BJ (cell line): ENCODE measurements at places on chromosomes 11 and 22. TPM values are rescaled to one million over a fixed set of nuclear protein-coding genes. Genes with fewer than 3 reads are reported as not detected.

Gene PLAAT4
- polyA plus RNA-seq = 6.6 and 7.1 TPM in 2 replicates

Gene MUC6
- not detected in 2 replicates for polyA plus RNA-seq

Gene SYT9
- polyA plus RNA-seq = not detected in 2 replicates

Gene PYGM
- 0.10 TPM in 2 replicates for polyA plus RNA-seq

Gene C11orf97
- polyA plus RNA-seq = not detected in 2 replicates

Gene TMPRSS13
- not detected in 2 replicates for polyA plus RNA-seq

Gene KCNK4
- polyA plus RNA-seq = 0.05 TPM in 1 of 2 replicates, not detected in the other

Gene CHEK1
- polyA plus RNA-seq = 11.4 and 25.2 TPM in 2 replicates

Gene CCDC85B
- 23.7 and 33.4 TPM in 2 replicates for polyA plus RNA-seq

Gene TCN1
- polyA plus RNA-seq = not detected in 2 replicates

DNA sequence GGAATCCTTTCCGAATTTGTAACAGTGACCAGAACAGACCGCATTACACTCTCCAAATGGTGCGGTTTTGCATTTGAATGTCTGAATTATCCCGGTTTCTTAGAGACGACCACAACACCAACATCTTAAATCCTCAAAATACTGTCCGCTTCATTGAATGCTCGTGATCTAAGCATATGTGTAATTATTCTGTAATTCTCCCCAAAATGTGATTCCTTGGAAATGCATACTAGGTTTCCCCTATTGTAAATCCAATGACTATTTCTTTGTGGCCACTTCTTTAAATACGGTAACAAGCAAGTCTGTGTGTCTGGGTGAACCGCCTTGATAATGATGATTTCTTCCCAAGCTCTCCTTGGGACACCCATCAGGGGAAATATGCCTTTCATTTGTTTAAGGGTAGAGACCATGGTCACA is 87.3 kb upstream of the DBX1 start:
- no peak for DNase-seq

DNA sequence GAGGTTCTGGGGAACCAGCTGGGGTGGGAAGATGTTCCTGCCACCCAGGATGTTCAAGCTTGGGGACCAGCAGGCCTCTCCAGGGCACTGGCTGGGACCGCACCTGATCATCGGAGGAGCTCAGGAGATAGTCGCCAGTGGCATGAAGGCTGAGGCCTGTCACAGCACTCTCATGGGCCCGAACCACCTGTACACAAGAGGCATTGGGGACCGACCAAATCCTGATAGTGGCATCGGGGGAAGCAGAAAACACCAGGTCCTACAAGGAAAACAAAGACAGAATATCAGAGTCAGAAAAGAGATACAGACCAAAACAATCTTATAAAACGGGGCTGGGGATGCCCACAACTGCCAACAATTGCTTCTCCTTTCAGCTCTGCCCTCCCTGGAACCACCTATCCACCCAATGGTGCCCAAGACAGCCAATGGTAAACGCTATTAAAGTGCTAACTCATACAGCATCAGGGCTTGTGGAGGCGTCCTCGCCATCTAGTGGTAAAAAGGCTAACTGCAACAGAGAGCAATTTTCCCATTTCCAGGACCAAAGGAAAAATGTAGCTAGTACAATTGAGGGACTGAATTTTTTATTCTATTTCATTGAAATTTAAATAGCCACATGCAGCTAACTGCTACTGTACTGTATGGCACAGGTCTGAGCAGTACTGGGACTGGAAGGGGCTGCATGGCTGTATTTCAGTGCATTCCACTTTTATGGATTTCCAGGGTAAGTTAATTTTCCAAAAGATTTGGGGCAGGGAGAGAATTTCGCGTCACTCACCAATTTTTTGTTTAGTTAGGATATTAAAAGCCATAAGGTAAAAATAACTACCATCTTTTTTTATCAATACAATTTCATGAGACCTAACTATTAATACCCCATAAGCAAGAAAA is 7.1 kb downstream of the PRPF19 start:
- DNase-seq = no peak

GRCh38 chr11:133064152-133064877 is 468.0 kb downstream of the OPCML start:
- DNase-seq = no peak

- no peak for DNase-seq
Measured at GRCh38 chr11:62137276-62137861, 13.6 kb downstream of the INCENP start.

DNA sequence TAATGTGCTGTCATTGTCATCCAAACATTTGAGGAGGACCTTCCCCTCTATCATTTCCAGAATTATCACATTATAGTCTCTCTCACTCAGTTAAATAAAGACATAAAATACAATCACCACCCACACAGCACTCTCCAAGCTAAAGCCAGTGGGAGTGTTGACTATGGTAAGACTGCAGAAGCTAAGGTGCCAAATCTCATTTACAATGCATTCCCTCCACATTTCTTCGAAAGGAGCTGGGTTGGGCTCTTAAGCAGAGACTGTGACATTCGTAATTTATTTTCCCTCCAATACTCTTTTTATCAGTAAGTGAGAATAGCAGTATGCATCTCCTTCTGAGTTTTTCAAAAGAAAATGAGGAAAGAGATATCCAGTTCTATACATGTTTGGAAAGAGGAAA is 74.2 kb downstream of the NOX4 start:
- no peak for DNase-seq

DNA sequence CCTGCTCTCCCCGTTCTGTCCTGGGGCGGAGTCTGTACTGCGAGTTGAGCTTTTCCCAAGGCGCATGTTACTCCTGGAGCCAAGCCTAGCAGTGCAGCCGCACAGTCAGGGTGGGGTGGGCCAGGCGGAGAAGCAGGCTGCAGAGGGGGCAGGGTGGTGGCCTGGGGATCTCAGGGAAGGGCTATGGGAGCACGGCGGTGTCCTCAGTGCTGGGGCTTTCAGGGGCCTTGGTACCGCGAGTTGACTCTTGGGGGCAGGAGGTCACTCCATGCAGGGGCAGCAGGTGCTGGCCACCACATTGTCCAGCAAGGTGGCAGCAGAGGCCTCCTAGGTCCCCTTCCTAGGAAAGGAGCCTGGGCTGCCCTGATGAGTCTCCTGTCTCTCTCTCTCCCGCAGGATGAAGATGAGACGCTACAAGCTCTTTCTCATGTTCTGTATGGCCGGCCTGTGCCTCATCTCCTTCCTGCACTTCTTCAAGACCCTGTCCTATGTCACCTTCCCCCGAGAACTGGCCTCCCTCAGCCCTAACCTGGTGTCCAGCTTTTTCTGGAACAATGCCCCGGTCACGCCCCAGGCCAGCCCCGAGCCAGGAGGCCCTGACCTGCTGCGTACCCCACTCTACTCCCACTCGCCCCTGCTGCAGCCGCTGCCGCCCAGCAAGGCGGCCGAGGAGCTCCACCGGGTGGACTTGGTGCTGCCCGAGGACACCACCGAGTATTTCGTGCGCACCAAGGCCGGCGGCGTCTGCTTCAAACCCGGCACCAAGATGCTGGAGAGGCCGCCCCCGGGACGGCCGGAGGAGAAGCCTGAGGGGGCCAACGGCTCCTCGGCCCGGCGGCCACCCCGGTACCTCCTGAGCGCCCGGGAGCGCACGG is 14.9 kb upstream of the MIEF1 start:
- DNase-seq = no peak

DNA sequence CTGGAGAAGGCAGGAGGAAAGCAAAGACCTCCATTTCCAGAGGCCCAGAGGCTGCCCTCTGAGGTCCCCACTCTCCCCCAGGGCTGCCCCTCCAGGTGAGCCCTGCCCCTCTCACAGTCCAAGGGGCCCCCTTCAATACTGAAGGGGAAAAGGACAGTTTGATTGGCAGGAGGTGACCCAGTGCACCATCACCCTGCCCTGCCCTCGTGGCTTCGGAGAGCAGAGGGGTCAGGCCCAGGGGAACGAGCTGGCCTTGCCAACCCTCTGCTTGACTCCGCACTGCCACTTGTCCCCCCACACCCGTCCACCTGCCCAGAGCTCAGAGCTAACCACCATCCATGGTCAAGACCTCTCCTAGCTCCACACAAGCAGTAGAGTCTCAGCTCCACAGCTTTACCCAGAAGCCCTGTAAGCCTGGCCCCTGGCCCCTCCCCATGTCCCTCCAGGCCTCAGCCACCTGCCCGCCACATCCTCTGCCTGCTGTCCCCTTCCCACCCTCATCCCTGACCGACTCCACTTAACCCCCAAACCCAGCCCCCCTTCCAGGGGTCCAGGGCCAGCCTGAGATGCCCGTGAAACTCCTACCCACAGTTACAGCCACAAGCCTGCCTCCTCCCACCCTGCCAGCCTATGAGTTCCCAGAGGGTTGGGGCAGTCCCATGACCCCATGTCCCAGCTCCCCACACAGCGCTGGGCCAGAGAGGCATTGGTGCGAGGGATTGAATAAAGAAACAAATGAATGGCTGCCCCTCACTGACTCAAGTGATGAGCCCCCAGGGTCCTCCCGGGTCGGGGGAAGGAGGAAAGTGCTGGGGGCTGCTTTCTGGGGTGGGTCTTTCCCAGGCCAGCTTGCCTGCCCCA is 10.8 kb downstream of the SLC22A12 start:
- no peak for DNase-seq

DNA sequence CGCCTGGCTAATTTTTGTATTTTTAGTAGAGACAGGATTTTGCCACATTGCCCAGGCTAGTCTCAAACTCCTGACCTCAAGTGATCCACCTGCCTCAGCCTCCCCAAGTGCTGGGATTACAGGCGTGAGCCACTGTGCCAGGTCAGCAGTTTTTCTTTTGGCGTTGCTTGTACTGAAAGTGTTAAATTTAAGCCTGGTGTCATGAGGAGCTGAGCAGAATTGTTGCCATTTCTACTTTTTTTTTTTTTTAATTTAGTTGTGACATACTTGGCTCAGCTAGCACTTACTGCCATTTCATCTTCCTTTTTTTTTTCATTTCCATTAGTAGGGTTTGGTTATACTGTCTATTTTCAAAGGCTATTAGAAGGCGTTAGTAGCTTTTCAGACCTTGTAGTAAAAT is 10.7 kb downstream of the TAB1 start:
- no peak for DNase-seq

DNA sequence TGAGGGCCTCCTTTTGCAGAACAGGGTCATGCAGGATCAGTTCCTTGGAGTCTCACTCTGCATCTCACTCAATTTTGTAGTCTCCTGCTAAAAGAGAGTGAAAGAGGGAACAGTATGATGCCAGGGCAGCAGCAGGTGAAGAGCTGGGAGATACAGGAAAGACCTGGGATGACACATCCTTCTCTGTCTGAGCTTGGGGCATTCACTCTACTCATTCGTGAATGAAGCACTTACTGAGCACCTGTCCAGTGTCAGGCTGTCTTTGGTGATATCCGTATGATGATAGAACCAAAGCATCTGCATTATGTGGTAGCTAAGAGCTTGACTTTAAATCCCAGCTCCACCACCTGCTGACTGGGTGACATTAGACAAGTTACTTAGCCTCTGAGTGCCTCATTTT is 14.4 kb downstream of the SREBF2 start:
- DNase-seq = no peak

DNA sequence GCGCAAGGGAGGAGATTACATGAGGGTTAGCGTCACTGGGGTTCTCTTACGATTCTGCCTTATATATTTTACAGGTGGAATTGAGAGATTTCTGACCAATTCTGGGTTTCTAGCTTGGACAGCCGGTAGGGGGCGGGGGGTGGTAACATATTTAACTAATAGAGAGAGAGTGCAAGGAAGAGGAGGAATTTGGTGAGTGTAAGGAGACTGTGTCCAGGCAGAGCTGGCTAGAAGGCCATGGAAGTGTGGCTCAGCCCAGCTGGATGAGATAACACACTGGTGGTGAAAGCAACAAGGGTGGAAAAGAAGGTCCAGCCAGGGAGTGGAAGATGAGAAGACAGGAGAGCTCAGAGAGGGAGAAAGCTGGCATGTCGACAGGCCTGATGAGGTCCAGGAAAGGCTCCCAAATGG is 56.5 kb downstream of the ST3GAL4 start:
- DNase-seq = no peak

DNA sequence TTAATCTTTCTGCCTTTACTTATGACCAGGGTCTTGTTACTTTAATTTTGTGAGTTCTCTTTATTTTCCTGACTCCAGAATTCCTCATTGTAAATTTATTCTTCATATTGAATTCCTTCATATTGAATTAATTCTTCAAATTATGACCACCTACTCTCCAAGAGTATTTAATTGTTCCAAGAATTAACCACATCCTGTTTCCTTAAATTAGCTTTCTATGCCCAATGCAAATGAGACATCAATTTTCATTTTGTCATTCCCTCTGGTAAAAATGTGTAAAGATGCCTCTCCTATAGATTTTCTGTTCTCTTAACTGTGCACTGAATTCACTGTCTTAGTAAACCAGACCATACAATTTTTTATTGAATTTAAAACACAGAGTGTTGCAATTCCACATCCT is 211.2 kb upstream of the GRIA4 start:
- DNase-seq = no peak

- DNase-seq = no peak
Measured at GRCh38 chr22:32378707-32379272, 21.1 kb downstream of the RFPL3 start.

DNA sequence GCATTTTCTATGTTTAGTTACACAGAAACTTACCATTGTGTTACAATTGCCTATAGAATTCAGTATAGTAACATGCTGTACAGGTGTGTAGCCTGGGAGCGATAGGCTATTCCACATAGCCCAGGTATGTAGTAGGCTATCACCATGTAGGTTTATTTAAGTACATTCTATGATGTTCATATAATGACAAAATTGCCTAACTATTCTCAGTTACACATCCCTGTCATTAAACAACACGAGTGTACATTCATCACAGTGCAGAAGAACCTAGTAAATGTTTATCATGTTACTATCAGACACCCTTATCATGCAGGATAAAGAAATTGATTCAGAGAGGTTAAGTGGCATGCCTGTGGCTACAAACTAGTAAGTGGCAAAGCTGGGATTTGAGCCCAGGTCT is 28.4 kb upstream of the BMAL1 start:
- no peak for DNase-seq

DNA sequence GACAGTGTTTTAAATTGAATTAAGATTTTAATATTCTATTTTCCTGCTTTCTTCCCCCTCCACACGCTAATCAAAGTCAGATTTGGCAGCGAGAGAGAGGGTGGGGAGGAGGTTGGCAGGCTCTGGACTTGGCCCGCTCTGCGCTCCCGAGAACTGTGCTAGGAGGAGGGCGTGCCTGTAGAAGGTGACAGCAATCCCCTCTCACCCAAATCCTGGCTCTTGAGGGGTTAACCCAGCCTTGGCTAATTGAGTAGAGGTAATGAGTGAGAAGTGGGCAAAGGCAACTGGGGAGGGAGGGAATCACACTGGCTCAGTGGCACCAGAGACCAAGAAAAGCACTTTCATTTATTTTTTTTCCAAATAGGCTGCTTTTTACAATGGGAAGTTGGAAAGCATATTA is 42.2 kb downstream of the BUD13 start:
- no peak for DNase-seq

- DNase-seq = no peak
Measured at GRCh38 chr11:123905826-123906225, 3.9 kb downstream of the OR8D4 start.

- no peak for DNase-seq
Measured at GRCh38 chr11:3855808-3856491, 486 bp downstream of the STIM1 start.

- DNase-seq = no peak
Measured at GRCh38 chr22:40403651-40404050, 33.3 kb downstream of the SGSM3 start.

- no peak for DNase-seq
Measured at GRCh38 chr11:63639199-63639832, 25.1 kb upstream of the PLAAT3 start.

GRCh38 chr11:32420937-32421901 is 14.1 kb downstream of the WT1 start:
- DNase-seq = no peak
